Uterus (tissue), 4 donors: ENCODE measurements at places on chromosomes 2 and 18. TPM values are rescaled to one million over a fixed set of nuclear protein-coding genes. Genes with fewer than 3 reads are reported as not detected.

DNA sequence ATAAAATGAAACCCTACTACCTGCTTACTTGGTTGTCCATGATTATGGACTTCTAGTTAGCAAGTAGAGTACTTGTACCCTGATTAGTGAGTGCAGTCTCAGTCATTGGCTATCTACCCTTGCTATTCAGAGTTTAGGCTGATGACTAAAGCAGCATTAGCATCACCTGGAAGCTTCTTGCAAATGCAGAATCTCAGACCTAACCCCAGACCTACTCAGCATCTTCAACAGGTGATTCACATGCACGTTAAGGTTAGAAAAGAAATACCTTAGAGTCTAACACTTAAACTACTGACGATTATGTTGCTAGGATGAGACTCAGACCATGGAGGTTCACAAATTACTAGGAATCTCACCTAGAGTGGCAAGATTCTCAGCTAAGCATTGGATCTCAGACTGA is 399.9 kb upstream of the FANCL start:
- DNase-seq, result no peak

GRCh38 chr18:27040796-27041195 is 144.3 kb downstream of the CHST9 start:
- no peak for DNase-seq

- DNase-seq, result no peak
Observed at GRCh38 chr2:119012345-119013301, 70.6 kb downstream of the MARCO start.

DNA sequence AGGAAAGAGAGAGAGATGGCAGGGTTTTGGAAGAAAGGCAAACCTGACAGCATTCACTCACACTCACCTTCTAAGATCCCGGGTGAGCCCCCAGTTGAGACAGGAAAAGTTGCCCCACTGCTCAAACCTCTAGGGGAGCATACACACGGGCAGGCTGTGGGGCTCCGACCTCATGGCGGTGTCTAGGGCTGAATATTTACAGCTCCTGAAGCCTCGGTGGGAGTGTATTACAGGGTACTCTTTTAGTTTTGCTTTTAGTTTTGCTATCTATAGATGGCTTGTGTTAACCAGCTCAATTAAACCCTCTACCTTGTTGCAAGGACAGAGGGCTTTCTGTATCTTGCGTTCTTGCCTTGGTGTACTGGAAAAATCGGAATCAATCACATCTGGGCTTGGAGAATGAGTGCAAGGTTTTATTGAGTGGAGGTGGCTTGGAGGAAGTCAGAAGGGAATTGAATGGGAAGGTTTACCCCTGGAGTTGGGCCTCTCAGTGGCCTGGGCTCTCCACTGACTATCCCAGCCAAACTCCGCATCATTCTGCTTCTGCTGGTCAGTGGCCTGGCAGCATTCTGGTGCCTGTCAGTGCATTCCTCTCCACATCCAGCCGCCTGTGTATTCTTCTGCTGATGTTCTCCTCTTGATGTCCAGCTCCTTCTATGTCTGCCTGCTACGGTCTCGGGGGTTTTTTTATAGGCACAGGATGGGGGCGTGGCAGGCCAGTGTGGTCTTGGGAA is 10.1 kb upstream of the IFIH1 start:
- no peak for DNase-seq

GRCh38 chr2:159476329-159476728 is 140.0 kb downstream of the BAZ2B start:
- DNase-seq, result no peak

DNA sequence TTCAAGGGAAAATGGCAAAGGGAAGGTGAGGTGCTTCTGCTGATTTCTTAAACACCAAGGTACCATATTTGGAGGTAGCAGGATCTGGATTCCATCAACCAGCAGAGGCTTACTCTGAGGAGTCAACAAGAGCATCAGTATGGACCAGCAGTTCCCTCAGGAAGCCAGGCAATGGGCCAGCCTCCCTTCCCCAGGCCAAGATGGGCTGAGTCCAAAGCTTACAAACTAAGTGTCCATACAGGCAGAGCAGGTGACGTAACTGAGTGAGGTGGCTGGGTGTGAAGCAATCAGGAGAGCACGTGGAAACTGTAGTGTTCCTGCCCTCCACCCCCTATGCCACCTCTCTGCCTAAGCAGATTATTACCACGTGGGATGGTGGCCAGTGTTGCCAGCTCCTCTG is 134.2 kb upstream of the HNRNPA3 start:
- peak; percentile 94 for DNase-seq

DNA sequence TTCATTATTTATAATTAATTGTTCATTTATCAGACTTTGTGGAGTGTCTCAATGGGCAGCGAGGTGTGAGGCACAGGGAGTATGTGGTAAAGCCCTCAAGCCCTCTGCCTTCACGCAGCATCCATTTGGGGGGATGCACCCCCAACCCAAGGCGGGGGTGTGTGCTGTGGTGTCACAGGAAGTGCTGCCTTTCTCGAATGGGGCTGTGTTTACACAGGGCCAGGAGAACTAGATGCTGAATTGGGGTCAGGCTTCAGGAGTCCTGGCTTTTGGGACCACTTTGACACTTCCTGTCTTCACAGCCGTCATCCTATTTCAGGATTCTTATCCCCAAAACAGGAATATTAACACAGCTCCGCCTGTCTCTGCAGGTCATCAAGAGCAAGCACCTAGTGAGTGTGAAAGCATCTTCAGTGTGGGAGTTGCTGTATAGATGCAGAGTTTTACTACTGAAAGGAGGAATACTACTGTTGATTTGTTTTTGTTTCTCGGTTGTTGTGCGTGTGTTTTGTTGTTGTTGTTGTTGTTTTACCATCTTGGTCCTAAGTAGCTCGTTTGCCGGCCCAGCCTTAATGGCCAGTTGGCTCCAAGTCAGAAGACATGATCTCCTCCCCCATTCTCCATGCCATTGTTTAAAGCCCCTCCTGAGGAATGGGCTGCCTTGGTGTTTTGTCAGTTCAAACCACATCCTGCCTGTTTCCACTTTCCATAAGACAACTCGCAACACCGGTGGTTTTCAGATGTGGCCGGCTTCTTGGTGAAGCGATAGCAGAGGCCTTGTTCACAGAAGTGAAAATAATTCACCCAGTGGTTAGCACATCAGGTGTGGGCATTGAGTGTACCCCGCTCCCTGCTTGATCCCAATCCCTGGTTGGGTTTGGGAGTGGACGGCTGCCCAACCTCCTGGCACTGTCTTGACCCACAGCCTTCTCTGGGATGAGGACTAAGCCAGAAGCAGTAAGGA is 221.3 kb downstream of the BCL2 start:
- DNase-seq, result no peak

- DNase-seq, result no peak
Observed at GRCh38 chr2:133600266-133600928, 32.1 kb upstream of the NCKAP5 start.

DNA sequence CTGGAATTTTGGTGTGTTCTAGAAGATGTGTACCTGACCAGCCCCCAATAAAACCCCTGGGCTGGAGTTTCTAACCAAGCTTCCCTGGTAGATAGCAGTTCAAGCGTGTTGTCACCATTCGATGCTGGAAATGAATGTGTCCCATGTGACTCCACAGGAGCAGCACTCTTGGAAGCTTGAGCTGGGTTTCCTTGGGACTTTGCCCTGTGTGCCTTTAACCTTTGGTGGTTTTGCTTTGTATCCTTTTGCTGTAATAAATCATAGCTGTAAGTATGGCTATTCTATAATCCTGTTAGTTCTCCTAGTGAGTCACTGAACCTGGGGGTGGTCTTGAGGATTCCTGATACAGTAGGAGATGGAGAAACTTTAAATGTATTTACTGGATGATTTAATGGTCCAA is 65.2 kb downstream of the KLHL14 start:
- DNase-seq, result no peak

- no peak for DNase-seq
Observed at GRCh38 chr2:29212009-29212408, 96.8 kb downstream of the CLIP4 start.

GRCh38 chr2:25684577-25685473 is 11.4 kb upstream of the DTNB start:
- no peak for DNase-seq

- DNase-seq, result peak; percentile 61
Observed at GRCh38 chr18:48749768-48750167, 201.0 kb downstream of the SMAD7 start.

DNA sequence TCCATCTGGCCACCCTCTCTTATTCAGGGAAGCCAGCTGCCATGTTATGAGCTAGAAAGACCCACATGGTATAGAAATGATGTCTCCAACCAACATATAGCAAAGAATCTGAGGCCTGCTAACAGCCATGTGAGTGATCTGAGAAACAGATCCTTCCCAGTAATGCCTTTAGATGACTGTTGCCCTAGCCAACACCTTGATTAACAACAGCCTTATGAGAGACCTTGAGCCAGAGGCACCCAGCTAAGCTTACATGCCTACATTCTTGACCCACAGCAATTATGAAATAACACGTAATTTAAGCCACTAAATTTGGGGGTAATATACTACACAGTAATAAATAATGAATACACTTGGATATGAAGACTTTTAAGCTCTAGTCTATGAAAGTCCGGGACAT is 13.0 kb downstream of the KANSL1L start:
- DNase-seq, result no peak

GRCh38 chr2:219511547-219512325 is 2.5 kb upstream of the ASIC4 start:
- DNase-seq, result peak; percentile 16

DNA sequence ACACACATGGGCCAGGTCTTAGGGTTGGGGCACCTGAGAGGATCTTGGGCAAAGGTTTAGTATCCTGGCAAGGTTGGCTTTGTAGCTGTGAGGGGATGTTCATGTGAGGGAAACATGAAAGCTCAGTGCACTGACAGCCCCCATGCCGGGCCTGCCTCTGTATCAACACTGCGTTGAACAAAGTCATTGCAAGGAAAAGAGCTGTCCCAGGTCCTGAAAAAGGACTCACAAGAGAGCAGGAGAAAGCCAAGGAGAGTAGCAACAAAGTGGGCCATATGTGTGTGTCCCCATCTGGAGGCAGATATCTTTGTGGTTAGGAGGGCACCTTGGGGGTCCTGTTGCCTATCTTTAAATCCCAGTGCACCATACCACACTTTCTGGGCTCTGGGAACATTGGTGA is 237.8 kb upstream of the THSD7B start:
- DNase-seq, result no peak

- DNase-seq, result no peak
Observed at GRCh38 chr2:205759257-205759656, 77.0 kb downstream of the NRP2 start.

DNA sequence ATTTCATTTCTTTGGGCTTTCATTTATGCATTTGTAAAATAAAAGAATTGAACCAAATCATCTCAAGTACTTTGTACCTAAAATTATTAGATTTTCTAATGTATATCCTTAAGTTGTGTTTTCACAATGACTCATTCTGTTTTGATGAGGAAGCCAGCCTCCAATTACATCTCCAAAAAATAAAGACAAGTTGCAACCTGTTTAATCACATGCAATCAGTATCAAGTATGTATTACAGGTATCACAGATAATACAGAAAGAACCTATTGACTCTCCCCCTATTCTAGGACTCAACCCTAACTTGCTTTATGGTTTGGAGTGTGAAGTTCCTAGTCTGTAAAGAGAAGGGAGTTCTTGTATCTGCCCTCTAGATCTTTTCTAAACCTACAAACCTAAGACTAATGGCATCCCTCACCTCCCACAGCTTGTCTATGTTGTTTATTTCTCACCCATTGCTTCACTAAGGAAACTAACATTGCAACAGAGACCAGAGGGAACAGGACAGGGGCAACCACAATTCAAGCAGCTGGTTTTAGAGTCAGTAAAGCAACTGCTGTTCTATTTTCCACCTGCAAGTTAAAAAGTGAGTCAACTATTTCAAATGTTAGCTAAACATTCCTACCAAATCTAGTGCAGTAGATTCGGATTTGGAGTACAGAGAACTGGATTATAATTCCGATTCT is 141.1 kb upstream of the ETAA1 start:
- no peak for DNase-seq

- DNase-seq, result no peak
Observed at GRCh38 chr18:22136395-22136794, 33.0 kb upstream of the GATA6 start.

- DNase-seq, result no peak
Observed at GRCh38 chr2:72367530-72368225, 220.0 kb upstream of the CYP26B1 start.

DNA sequence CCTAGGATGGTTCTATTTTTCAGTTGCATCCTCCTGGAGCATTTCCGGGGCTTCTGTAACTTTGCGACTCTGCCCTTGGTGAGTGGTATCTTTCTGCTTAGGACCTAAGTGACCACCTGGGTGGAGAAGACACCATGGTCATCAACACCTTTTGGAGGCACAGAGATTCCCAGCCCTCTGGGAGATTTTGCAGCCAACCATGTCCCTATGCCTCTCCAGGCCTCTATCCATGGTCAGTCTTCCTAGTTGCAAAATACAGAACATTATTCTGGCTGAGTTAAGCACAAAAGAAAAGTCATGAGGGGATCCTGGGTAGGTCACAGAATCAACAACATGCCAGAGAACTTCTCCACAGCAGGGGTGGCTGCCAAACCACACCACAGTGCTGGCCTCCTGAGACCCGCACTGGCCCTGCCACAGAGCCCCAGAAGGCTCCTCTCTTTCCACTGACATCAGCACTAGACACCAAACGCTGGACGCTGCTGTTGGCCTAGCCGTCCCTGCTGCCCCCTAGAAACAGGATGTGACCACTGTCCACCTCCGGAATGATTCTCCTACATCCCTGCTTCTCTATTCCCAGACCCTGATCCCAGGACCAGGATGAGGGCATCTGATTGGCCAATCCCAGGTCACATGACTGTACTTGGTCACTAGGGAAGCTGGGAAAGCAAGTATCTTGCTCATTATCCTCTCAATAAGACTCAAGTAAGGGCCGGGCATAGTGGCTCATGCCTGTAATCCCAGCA is 47.7 kb downstream of the SMAD7 start:
- peak; percentile 43 for DNase-seq

- DNase-seq, result no peak
Observed at GRCh38 chr2:103615611-103616105, 853.8 kb downstream of the TMEM182 start.

GRCh38 chr2:186256540-186256939 is 229.5 kb upstream of the ZC3H15 start:
- no peak for DNase-seq

- no peak for DNase-seq
Observed at GRCh38 chr2:73386894-73387636, 1.4 kb downstream of the ALMS1 start.

SLC4A5 gene
- total RNA-seq, result 6.7 TPM

MYO5B gene
- total RNA-seq, result 2.0 TPM

SIX3 gene
- not detected for total RNA-seq

AQP12A gene
- total RNA-seq, result not detected

TOGARAM2 gene
- 1.5 TPM for total RNA-seq

C2orf76 gene
- 24.7 TPM for total RNA-seq

GBX2 gene
- total RNA-seq, result not detected

KHK gene
- 21.6 TPM for total RNA-seq

UGT1A8 gene
- total RNA-seq, result not detected

RTP5 gene
- total RNA-seq, result not detected

PAIP2B gene
- 11.2 TPM for total RNA-seq

CHRNA1 gene
- total RNA-seq, result not detected

STON1 gene
- total RNA-seq, result 64.8 TPM

TDRD15 gene
- total RNA-seq, result under 0.01 TPM

BOLL gene
- total RNA-seq, result not detected

OSBPL6 gene
- total RNA-seq, result 2.3 TPM

INHA gene
- 2.4 TPM for total RNA-seq

PLEKHA3 gene
- total RNA-seq, result 17.8 TPM

RAPH1 gene
- total RNA-seq, result 49.5 TPM
